ENCODE measurements at places on chromosomes 4 and X. TPM values are rescaled to one million over a fixed set of nuclear protein-coding genes. Genes with fewer than 3 reads are reported as not detected.

PRIMPOL gene
- total RNA-seq, result 14.7 TPM

CT83 gene
- not detected for total RNA-seq

ATG4A gene
- 7.8 TPM for total RNA-seq

GRCh38 chrX:108993909-108994308 lies 257.5 kb upstream of the IRS4 start:
- H3K4me3 ChIP-seq, result no peak overlapping the region
- H3K27me3 ChIP-seq, result no peaks in the 10 kb centered on the region
- H3K36me3 ChIP-seq, result no peaks in the 10 kb centered on the region
- no peak overlapping the region for H3K27ac ChIP-seq
- DNase-seq, result no peak

Data from activated CD4-positive, alpha-beta T cell treated with anti-CD3 and anti-CD28 coated beads, Interleukin-2, amount 10 ng/mL, durations not matched to agents 24 days and 14 days (primary cell).